Left colon (tissue), 2 donors: ENCODE measurements at places on chromosomes 4 and X. TPM values are rescaled to one million over a fixed set of nuclear protein-coding genes. Genes with fewer than 3 reads are reported as not detected.
A peak's percentile ranks its signal among the peaks of the same experiment; 100 is the strongest.

DNA sequence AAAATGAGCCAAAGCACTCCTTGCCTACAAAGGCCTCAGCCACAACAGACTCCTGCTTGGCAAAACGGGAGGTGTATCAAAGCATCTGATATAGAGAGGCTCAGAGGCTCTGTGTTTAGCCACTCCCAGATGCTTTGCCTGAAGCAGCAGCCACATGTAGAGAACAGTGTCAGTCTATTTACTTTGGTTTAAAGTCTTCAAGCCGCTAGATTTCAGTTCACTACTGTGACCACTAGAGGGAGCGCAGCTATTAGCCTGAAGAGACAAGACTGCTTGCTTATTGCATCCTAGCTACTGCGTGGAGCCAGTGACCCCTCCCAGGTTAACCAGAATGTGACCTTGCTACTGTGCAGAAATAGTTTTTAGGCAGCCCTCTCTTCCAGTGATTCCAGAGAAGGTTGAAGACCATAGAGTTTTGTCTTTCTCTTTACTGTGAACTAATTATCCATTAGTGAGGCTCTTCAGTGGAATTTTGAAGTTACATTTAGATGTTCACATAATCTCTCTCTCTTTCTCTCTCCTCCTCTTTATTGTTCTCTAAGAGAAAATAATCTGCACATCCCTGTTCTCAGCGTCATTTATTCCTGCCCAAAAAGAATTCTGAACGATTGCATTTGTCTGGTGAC, 39.3 kb downstream of the BMP3 start:
- DNase-seq, result peak; percentile 53

DNA sequence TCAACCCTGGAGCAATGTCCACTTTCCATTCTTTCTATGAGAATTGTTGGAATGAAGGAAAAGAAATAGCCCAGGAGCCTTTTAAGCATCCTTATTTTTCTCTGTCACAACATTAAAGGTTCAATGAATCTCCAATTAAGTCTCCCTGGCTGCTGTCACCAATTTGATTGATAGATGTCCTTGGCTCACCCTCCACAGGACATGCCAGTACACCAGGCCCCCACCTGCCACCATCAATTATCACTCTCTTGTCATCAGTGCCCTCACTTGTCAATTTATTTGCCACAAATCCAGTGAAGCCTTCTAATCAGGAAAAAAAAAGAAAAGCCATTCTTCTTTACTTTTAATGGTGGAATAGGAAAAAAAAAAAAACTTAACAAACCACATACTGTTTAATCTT, 453.6 kb downstream of the CENPC start:
- no peak for DNase-seq

DACH2 gene
- total RNA-seq, result not detected

GRCh38 chr4:26685250-26685649, 101.4 kb downstream of the TBC1D19 start:
- DNase-seq, result no peak

- DNase-seq, result no peak
These were observed 23.6 kb downstream of the GPRIN3 start for GRCh38 chr4:89284020-89284424.
